Activated T-cell treated with anti-CD3 and anti-CD28 coated beads, Interleukin-2, amount 50 U/mL, for 72 hours (primary cell): ENCODE measurements at places on chromosomes 5 and 9. TPM values are rescaled to one million over a fixed set of nuclear protein-coding genes. Genes with fewer than 3 reads are reported as not detected.

DNA sequence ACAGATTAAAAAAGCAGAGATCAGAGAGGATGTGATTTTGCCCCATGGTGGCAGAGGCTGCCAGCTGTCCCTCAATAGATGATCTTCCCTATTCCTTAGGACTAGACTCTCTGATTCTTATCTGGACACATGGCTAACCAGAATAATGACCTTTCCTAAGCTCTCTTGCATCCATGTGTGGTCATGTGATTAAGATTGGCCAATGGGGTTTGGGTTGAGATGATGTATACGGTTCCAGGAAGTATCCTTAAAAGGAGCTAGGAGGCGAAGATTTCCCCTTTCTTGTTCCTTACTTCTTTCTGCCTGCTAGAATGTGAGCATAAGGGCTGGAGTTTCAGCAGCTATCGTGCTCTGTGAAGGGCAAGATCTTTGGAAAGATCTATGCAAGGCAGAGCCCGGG is 39.8 kb downstream of the FOXI1 start:
- no peaks in the 10 kb centered on the region for H3K36me3 ChIP-seq
- H3K4me3 ChIP-seq, result no peak overlapping the region
- no peak for DNase-seq
- no peaks in the 10 kb centered on the region for H3K4me1 ChIP-seq
- H3K27ac ChIP-seq, result no peak overlapping the region

GRCh38 chr5:27845248-27845647 is 806.9 kb upstream of the CDH9 start:
- no peak overlapping the region for H3K27ac ChIP-seq
- no peak overlapping the region for H3K4me3 ChIP-seq
- no peaks in the 10 kb centered on the region for H3K27me3 ChIP-seq
- no peak for DNase-seq
- H3K36me3 ChIP-seq, result no peaks in the 10 kb centered on the region
- no peaks in the 10 kb centered on the region for H3K4me1 ChIP-seq

DNA sequence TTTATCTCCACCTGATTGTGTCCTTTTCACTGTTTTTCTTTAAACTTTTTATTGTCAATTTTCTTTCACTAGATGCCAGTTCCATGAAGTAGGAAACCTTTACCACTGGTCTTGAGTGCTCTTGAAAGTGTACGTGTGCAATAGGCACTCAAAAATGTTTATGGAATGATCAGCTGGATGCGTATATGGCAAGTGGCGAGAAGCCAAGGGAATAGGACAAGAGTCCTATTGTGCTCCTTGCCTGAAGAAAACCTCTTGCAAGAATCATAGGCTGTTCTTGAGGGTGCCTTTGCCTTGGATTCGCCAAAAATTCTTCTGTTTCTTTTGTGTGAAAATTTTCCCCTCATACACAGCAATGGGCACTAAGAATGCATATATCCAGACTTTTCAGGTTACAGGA is 97.7 kb downstream of the GHR start:
- H3K36me3 ChIP-seq, result no peaks in the 10 kb centered on the region
- H3K4me3 ChIP-seq, result no peak overlapping the region

GRCh38 chr5:333945-334344 is 12.4 kb downstream of the AHRR start:
- DNase-seq, result no peak
- H3K27me3 ChIP-seq, result no peaks in the 10 kb centered on the region
- H3K4me1 ChIP-seq, result peaks cover 74% of the 10 kb centered on the region
- peaks cover 17% of the 10 kb centered on the region for H3K36me3 ChIP-seq
- peak overlapping the region; percentile 93 for H3K4me3 ChIP-seq

- DNase-seq, result no peak
- no peaks in the 10 kb centered on the region for H3K4me1 ChIP-seq
- H3K4me3 ChIP-seq, result no peak overlapping the region
- peaks cover 2% of the 10 kb centered on the region for H3K36me3 ChIP-seq
These were observed 80.6 kb downstream of the COL23A1 start for GRCh38 chr5:178509491-178510057.

The NEUROG1 gene
- not detected for total RNA-seq

DNA sequence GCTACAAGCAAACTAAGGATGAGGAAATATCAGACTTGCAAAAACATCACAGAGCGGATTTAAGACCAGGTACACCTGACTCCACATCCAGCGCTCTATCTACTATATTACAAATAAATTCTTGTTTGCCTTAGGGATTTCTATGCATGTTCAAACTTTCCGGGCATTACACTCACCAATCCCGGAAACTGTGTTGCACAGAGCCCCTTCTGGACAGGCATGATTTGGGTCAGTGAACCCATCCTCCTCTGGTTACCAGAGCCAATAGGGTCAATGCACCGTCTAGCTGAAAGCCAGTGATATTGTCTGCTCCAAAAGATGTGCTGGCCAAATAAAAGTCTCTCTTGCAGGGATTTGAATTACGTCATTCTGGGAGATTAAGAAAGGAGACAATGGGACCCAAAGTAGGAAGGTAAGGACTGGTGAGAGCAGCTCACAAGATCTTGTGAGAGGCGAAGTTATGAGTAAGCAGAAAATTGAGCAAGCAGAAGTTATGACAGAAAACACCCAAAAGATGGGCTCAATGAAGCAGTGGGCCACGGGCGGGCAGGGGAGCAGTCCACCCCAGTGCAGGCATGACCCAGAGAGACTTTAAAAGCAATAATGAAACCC is 155.8 kb upstream of the RAI14 start:
- H3K4me3 ChIP-seq, result no peak overlapping the region
- H3K27ac ChIP-seq, result no peak overlapping the region
- H3K27me3 ChIP-seq, result peaks cover 45% of the 10 kb centered on the region
- H3K36me3 ChIP-seq, result no peaks in the 10 kb centered on the region

DNA sequence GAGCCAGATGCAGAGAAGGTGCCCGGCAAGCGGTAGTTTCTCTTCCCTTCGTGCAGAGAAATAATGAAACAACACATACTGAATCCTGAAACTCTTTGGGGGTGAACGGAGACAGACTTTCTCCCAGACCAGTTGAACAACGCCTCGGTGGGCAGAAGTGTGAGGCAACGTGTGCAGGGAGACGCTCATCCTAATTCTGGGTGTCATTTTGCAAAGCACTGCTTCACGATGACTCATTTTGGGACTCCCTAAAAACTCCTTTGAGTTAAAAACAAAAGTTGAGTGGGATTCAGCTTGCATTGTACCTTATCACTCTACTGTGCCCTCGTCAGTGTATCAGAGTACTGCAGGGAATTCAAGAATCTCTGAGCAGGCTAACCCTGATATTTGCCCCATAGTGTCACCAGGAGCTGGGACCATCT is 3.5 kb upstream of the NEK6 start:
- H3K36me3 ChIP-seq, result peaks cover 2% of the 10 kb centered on the region
- peak overlapping the region; percentile 50 for H3K4me3 ChIP-seq
- peaks cover 33% of the 10 kb centered on the region for H3K27me3 ChIP-seq
- no peak overlapping the region for H3K27ac ChIP-seq
- peak; percentile 65 for DNase-seq

The ADAMTS12 gene
- not detected for total RNA-seq

DNA sequence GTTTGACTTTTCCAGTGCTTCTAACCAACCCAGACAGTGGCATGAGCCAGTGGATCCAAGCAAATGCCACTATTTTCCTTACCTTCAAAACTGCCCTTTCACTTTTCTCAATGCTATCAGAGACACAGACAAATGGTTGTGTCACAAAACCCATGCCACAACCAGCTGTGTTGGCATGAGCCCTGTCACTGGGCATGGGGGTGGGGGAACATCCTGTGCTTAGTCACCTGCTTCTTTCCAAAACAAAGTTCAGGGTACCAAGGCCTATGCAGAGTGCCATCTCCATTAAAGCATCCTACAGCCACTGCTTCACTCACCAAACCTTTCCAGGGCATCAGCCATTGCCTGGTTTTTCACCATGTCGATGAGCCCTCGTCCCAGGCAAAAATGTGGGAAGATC is 30.1 kb downstream of the NIPSNAP3B start:
- H3K27ac ChIP-seq, result no peak overlapping the region
- H3K36me3 ChIP-seq, result peaks cover 6% of the 10 kb centered on the region

The GTF3C5 gene
- total RNA-seq, result 101 TPM

GRCh38 chr9:97487107-97487506 is 14.4 kb upstream of the TMOD1 start:
- no peaks in the 10 kb centered on the region for H3K27me3 ChIP-seq
- H3K4me1 ChIP-seq, result no peaks in the 10 kb centered on the region
- DNase-seq, result no peak
- no peak overlapping the region for H3K4me3 ChIP-seq
- no peak overlapping the region for H3K27ac ChIP-seq

- no peak overlapping the region for H3K4me3 ChIP-seq
- DNase-seq, result no peak
- no peaks in the 10 kb centered on the region for H3K4me1 ChIP-seq
- no peak overlapping the region for H3K27ac ChIP-seq
These were observed 244.4 kb upstream of the TUT7 start for GRCh38 chr9:86598411-86599239.

DNA sequence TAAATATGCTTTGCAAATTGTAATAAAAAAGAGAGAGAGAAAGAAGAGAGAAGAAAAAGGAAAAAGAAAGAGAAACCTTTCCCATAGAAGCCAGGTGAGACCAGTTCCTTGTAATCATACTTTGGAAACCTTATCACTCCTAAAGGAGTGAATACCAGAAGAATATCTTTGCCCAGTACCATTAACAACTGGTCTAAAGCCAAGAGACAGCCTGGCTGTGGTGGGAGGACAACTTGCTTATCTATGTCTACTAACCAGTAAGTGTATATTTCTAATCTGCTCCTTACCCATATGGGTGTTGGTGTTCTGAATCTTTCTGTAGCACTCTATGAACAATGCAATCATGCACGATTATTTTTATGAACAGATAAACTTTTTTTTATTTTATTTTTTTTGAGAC is 10.5 kb upstream of the TXN start:
- H3K4me3 ChIP-seq, result no peak overlapping the region
- no peaks in the 10 kb centered on the region for H3K36me3 ChIP-seq
- no peak overlapping the region for H3K27ac ChIP-seq
- H3K27me3 ChIP-seq, result no peaks in the 10 kb centered on the region
- H3K4me1 ChIP-seq, result no peaks in the 10 kb centered on the region
- no peak for DNase-seq

The RABGAP1 gene
- 33.1 TPM for total RNA-seq

The TLX3 gene
- total RNA-seq, result not detected

The DNAH5 gene
- total RNA-seq, result not detected

- no peak overlapping the region for H3K4me3 ChIP-seq
- H3K4me1 ChIP-seq, result no peaks in the 10 kb centered on the region
- no peaks in the 10 kb centered on the region for H3K27me3 ChIP-seq
- no peak overlapping the region for H3K27ac ChIP-seq
- no peak for DNase-seq
- no peaks in the 10 kb centered on the region for H3K36me3 ChIP-seq
These were observed 106.3 kb downstream of the SLC1A3 start for GRCh38 chr5:36712706-36713105.
